RWPE2 (cell line): ENCODE measurements at places on chromosomes 11 and 22.

- peak; percentile 50 for DNase-seq
Observed at GRCh38 chr11:69002570-69003231, 10.3 kb downstream of the MRGPRF start.

DNA sequence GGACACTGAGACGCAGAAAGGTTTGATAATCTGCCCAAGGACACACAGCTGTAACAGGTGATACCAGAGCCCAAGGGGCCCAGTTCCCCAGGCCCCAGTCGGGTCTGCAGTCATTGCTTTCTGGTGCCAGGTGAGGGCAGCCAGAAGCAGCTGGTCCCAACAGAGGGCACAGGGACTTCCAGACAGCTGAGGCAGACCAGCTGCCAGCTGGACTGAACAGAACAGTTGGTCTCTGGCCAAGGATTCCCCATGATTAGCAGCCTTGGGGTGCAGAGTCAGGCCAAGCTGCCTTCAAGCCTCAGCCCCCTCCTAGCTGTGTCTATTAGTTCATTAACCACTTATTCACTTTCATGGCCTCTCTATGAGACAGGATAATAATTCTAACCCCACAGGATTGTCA lies 105.6 kb downstream of the RRAS2 start:
- no peak for DNase-seq

- DNase-seq, result no peak
Observed at GRCh38 chr11:69055212-69055586, 6.5 kb downstream of the TPCN2 start.

- no peak for DNase-seq
Observed at GRCh38 chr11:107688322-107688918, 23.4 kb downstream of the SLN start.

DNA sequence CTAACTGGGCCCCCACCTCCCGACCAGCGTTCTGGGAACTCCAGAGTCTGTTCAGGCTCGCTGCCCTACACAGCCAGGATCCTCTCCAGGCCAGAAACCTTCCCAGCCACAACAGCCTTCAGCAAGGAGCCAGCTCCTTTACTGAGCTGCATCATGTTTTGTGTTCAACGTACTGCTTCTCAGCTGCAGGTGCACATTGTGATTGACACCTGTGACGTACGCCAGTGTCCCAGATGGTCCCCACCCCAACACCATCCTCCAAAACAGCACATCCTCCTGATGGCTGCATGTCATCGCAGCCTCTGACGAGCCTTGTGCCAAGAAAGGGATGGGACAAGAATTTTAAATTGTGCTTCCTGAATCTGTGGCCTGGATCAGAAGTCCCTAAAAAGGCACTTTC lies 117.5 kb downstream of the SPATA19 start:
- DNase-seq, result no peak

DNA sequence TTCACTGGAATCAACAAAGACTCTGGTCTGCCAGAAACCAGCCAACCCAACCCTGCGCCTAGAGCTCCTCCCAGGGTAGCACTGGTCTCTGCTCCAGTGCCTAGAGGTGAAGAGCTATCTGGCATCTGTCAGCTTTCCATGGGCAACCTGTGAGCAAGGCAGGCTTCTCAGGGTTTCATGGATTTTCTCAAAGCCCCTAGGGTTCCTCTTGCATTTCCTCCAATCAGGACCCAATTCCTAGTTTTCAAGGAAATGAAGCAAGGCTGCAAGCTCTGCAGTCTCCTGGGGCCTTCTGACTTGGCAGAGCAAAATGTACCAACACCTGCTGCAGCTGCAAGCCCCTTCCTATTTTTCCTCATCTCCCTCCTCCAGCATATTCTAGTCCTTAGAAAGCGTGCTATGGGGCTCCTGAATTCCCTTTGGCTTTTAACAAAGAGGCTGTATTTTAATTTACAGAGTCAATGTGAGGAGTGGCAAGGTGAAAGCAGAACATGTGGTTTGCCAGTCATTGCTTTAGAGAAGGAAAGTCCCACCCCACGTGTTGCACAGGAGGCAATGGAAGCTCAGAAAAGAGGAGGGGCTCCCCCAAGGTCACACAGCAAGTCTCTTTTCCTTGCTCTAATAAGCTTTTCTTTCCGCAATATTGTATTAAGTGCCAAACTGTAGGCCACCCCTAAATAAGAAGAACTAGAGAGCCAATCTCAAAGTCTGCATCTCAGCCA lies 33.0 kb upstream of the RIC3 start:
- DNase-seq, result no peak

GRCh38 chr22:16968218-16968595 lies 39.8 kb downstream of the GAB4 start:
- DNase-seq, result no peak

DNA sequence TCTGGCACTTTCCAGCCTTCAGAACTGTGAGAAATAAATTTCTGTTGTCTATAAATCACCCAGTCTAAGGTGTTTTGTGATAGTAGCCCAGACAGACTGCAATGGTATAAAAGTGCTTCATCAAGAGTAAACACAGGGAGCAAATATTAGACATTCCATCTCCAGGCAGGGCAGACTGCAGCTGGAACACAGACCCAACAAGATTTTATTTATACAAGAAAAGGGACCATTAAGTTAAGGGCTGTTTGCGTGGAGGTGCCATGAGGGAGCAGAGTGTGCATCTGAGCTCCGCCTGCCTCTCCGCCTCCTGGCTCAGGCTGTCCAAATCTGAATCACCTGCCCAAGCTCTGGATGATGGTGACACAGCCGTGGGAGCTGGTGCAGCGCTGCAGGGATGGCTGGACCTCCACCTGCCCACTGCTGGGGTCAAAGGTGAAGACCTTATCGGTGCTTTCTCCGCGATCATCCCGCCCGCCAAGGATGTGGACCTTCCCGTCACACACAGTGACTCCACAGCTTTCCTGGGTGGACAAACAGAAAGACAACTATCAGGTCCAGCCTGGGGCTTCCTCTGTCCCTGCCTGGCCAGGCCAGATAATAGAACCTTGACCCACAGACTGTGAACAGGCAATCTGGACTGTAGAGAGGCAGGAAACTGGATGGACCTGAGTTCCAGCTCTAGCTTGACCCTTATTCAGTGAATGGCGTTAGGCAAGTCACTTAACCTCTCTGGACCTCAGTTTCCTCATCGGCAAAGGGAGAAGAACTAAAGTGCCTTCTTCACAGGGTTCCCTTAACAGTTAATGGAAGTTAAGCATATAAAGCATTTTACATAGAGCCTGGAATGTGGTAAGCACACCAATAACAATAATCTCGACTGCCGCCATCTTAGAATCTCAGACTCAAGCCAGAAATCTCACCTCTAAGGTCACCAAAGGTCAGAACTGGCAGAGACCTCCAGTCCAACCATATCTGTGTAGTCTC lies 10.5 kb downstream of the KLHL35 start:
- DNase-seq, result no peak

DNA sequence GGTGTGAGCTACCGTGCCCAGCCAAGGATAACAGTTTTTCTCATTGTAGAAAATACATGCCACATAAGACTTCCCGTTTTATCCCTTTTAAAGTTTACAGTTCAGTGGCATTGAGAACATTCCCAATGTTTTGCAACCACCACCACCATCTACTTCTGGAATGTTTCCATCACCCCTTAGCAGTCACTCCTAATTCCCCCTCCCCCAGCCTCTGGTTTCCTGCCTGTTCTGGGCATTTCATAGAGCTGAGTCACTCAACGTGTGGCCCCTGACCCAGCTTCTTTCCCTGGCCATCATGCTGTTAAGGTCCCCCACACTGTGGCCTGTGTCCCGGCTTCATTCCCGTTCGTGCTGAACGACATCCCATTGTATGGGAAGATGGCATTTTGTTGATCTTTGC lies 30.7 kb downstream of the FGF4 start:
- no peak for DNase-seq

- no peak for DNase-seq
Observed at GRCh38 chr11:65891219-65892136, 1.0 kb downstream of the CCDC85B start.

DNA sequence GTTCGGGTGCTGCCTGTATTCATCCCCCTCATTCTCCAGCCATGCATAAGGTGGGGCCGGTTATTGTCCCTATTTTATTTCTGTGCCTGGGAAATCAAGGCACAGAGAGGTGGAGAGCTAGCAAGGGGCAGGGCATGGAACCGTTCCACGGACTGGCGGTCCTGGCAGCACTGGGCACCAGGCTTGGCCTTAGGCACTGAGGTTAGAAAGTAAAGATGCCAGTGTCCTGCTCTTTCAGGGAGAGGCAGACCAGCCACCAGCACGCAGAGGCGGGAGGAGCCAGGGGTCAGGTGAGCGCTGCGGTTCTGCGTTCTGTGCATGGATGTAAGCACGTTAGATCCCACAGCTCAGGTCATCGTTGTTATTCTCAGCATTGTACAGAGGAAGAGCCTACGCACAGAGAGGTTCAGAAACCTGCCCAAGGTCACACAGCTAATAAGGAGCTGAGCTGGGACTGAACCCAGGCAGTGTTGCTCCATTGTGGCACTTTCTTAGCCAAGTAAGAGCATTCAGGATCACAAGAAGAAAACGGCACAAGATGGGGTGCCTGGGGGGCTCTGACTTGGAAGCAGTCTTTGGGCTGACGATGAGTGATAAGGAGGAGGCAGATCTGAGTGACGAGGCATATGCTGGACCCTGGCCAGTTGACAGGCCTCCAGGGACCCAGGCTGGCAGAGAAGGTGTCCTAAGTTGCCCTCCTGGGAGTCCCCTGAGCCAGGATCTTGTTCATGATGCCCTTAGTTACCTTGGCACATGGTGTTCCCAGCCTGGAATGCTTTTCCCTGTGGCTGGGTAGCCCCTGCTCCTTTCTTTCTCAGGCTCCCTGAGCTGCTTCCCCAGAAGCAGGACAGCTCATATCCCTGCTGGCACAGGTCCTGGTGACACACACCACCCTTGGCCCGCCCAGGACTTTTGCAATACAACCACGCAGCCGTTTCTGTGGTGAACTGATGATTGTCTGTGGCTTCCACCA lies 41.1 kb downstream of the OSBPL5 start:
- DNase-seq, result peak; percentile 95

DNA sequence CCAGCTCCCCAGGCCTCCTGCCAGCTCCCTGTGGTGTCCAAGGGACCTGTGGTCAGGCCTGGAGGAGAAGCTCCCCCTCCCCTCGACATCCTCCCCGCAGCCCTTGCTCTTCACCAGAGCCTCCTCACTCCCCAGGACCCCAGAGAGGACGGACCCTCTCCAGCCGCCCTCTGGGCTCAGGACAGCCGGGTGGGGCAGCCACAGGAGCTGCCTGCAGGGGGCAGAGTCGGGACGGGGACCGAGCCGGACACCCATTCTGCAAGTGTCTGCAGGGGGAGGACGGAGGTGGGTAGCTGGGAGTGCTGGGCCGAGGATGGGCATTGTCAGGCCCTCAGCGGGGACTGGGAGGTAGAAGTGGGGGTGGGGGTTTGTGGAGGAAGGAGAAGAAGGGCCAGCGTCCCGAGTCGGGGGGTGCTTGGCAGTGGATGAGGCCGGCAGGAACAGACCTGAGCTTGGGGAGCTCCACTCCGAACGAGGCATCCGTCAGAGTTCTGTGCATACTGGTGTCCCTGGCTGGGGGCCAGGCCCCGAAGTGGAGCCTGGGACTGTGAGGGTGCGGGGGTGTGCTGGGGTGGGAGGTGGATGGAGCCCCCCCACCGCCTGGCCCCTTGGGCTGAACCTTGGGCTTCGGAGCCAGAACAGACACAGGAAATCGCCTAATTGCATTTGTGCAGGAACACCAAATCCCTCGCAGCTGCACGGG lies 15.2 kb downstream of the PRR33 start:
- DNase-seq, result peak; percentile 69

- no peak for DNase-seq
Observed at GRCh38 chr22:28357193-28357592, 322.4 kb downstream of the TTC28 start.

- DNase-seq, result no peak
Observed at GRCh38 chr11:80155412-80156017, 714.7 kb upstream of the TENM4 start.

GRCh38 chr11:44359162-44359561 lies 49.2 kb upstream of the ALX4 start:
- DNase-seq, result no peak

DNA sequence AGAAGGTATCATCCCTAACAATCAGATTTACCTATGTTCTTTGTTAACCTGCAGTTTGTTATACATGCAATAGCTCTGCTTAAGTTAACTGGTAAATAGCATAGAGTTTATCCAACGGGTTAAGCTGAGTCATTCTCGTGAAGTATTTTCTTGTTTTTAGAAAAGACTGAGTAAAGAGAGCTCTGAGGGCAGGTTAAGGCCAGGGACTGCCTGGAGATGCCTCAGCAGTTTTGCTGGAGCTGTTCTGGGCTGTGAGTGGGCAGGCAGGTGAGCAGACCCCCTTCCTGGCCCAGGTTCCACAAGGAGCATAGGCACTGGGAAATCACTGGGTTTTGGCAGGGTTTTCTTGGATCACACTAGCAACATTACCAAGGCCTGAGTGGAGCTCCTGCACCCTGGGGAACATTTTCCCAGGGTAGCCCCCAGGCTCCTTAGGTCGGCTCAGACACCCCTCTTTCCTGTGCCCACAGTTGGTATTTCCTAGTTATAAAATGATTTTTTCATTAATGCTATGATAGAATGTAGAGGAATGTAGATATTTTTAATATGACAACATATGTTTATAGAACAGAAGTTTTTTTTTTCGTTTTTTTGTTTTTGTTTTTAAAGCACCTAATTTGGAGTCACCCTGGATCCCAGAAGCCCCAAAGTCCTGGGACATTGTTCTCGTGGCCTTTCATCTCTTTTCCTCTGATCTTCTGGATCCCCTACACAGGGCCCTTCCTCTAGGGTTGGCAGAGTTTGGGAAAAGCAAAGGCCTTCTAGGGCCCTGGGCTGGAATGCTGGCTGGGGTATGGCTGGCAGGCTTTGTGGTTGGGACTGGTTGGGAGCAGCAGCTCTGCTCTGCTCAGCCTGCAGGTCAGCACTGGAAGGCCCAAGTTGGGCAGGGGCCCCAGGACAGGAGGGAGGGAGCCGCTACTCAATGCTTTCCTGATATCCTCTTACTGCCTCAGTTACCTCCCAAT lies 26.7 kb downstream of the IRAG1 start:
- no peak for DNase-seq

DNA sequence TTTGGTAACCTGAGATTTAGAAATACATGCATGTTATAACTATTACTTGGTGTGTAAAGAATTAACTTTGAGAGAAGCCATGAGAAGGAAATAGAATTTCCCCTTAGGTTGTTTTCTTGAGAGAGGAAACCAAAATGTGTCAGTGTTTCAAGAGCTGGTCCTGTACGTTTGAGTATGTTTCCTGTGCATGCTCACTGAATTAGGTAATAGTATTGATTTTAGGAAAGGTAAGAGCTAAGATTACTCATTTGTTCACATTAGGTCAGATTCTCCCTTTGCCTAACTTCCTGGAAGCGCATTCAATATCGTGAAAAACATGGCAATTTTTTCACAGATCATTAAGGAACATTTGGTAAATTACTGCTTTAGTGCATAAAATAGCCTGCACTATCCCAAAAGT lies 49.3 kb upstream of the RDX start:
- DNase-seq, result no peak

GRCh38 chr22:25070956-25071355 lies 118.4 kb downstream of the KIAA1671 start:
- no peak for DNase-seq

GRCh38 chr11:60870276-60870675 lies 2.9 kb downstream of the ZP1 start:
- DNase-seq, result no peak
